ENCODE measurements at places on chromosomes 7 and 10.

DNA sequence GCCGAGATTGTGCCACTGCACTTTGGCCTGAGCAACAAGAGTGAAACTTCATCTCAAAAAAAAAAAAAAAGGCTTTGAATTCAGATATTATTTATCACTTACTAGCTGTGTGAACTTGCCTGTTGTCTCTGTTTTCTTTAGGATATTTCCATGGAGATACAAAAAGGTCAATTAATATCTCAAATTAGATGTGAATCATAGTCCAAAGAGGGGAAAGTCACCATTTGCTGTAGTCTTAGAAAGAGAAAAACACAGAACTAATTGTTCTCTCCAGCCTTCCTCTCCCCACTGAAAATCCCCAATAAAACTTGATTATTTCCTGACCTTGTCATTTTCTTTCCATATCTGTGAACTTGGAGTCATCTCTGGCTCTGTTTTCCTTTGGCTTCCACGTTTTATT, 21.2 kb downstream of the HEPACAM2 start:
- no peak for DNase-seq

- DNase-seq: peak; percentile 60
These were observed 323.8 kb upstream of the C7orf33 start for GRCh38 chr7:148266795-148267194.

- DNase-seq: no peak
These were observed 208.4 kb upstream of the AGK start for GRCh38 chr7:141342621-141343408.

DNA sequence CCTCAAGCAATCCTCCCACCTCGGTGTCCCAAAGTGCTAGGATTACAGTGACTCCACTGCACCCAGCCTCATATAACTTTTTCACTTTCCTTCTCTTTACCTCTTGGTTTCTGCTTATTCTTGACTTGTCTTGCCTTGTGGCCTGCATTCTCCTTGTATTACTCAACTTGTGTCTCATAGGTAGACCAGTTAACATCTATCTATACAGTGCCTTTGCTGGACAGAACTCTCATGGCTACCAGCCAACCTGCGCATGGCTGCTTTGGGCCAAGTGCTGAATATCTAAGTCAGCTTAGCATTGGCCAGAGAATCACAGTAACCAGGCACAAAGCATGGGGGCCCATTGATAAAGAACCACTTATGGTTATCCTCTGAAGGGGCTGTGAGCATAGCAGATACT, 42.6 kb upstream of the ZNRF2 start:
- no peak for DNase-seq

DNA sequence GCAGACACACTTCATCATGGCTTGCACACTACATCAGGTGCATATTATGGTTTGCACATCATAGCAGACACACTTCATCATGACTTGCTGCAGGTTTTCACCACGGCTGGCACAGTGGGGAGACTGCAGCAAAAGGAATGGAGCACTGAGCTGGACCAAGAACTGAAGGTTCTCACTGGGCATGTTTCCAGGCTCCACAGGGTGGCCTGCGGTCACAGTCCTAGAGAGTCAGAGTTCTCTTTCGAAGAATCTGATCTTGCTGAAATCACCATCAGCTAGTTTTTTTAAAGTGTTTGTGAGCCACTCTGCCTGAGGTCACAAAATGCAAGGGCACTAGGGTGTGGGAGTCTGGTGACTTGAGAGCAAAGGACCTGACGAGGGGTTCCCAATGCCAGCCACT, 140.4 kb upstream of the NPY start:
- DNase-seq: no peak

DNA sequence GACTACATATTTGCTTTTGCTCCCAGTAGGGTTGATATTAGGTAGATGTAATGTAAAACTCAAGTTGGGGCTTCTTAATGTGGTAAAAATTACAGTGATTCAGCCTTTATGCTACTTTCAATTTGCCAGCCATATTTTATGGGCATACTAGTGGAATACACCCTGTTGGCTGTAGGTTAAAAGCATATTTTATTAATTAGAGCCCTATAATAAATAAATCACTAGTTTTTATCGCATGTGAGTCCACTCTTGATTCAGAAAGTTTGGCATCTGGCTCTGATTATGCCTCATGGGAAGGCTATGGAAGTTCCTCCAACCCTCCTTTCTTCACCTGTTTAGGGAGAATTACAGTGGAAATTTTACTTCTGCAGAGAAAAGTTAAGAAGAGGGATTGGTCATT, 390.9 kb downstream of the GATA3 start:
- DNase-seq: no peak

GRCh38 chr10:49616421-49617101, 2.7 kb downstream of the CHAT start:
- no peak for DNase-seq

DNA sequence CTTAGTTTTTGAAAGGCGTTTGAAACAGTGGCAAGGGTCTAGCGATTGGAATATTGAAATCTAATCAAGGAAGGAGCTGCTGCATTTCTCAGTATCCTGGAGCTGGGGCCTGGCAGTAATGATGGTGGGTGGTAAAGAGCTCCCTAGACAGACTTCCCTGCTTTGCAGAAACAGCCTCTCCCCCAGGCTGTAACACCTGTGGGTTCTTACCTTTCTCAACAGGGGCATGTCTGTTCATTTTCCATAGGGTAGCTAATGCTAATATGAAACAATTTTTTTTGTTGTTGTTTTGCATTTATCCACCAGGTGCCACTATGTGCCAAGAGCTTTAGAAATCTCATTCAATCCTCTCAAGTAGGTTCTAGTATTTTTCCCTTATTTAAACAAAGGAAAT, 345.5 kb downstream of the REEP3 start:
- peak; percentile 33 for DNase-seq

Measured in NCI-H524 (cell line).